ENCODE measurements at places on chromosomes 1 and 21.

DNA sequence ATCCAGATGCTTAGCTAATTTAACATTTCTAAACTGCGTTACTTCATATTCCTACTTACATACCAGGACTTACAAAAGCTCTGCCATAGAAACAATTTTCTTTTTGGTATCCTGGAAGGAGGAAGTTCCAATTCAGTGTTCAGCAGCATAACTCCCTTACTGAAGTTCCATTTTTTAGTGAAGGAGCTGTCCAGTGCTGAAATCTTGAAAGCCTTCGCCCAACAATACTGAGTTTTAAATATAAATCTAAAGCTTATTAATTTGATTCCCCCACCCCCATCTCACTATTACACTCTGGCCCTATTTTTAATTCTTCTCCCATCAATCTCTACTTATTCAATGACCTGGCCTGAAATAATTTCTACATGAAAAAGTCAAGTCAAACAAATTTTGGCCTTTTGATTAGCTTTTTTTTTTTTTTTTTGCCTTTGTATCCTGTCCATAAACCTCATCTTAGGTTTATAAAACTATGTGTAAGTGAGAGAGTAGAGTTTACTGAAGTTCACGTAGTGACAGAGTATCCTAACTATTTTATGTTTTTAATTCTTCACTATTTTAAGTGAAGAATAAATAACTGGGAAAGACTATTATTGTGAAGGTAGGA lies 323.0 kb upstream of the PLD5 start:
- no peak for DNase-seq

GRCh38 chr1:8206391-8206790 lies 111.5 kb upstream of the SLC45A1 start:
- DNase-seq, result no peak

GRCh38 chr1:74012583-74012982 lies 185.4 kb downstream of the LRRIQ3 start:
- DNase-seq, result no peak

- no peak for DNase-seq
Observed at GRCh38 chr1:232978815-232979214, 28.4 kb downstream of the NTPCR start.

DNA sequence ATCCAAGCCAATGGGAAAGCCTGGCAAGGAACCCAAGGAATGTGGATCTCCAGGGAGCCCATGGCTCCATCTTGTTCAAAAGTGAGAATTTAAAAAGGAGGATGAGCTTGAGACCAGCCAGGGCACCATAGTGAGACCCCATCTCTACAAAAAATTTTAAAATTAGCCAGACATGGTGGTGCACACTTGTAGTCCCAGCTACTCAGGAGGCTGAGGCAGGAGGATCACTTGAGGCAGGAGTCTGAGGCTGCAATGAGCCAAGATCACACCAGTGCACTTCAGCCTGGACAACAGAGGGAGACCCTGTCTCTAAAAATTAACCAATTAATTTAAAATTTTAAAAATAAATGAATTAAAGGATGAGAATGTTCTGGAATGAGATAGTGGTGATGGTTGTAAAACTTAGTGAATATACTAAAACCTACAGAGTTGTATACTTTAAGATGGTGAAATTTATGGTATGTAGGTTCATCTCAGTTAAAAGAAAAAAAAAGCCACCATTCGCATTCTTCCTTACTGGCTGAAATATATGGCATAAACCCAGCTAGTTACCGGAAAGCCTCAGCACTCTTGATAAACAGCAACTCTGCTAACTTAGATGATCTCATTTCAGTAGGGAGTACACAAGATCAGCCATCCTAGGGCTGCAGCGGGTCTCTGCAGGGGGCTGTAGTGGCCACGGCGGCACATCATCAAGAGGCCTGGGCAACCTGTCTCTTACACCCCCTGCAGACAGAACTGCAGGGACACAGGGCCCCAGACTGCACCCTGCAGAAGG lies 48.3 kb upstream of the H6PD start:
- no peak for DNase-seq

GRCh38 chr1:232218955-232219865 lies 410.7 kb downstream of the SIPA1L2 start:
- no peak for DNase-seq

- no peak for DNase-seq
Observed at GRCh38 chr1:32924881-32925344, 23.7 kb upstream of the TMEM54 start.

DNA sequence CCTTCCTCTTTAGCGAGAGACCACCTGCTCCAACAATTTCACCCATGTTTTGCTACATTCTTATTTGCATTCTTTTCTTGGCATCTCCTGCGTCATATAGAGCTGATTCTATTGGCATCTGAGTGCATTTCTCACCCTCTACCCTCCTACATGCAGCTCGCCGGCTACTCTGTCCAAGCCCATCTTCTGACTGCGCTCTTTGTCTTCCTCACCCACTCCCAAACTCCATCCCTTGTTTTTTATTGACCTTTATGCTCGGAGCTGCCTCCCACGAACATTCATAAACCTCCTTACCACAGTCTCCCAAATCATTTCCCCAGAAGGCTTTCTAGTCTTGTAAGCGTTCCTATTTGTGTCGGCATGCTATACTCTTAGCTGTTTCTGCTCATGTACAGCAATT lies 33.6 kb upstream of the FMN2 start:
- DNase-seq, result no peak

DNA sequence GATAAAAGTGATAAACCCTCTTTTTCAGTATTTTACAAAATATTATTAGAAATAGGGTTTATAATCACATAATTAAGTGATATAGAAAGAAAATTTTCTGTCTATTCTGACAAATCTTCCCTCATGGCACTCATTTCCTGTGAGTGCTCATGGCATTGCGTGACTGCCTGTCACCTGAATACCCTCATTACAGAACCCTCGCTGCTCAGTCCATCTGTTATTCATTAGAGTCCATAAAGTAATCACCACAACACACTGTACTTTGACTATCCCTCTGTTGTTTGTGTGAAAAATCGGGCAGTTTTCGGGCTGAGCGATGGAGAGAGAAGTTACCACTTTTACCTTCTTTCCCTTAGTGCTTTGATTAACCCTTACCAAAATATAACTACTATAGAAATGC lies 100.4 kb upstream of the BRINP3 start:
- no peak for DNase-seq

DNA sequence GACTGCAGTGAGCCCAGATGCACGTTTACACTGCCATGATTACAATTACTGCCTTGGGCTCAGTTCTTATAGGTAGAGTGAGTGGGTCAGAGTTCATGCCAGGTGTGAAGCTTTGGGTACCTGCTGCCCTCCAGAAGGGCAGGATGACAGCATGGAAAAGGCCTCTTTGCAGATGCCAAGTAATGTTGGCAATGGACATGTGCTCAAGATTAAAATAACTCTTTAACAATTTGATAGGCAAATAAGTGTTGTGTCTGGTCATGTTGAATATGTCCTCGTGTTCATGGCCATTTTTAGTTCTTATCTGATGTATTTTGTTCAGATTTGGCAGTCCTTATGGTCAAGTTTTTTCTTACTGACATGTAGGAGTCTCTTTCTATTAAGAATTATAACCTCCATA lies 34.8 kb downstream of the S100B start:
- no peak for DNase-seq

- DNase-seq, result no peak
Observed at GRCh38 chr1:20233394-20233793, 47.1 kb upstream of the PLA2G2C start.

- DNase-seq, result no peak
Observed at GRCh38 chr1:17013491-17014320, 2.0 kb upstream of the ATP13A2 start.

GRCh38 chr1:16174886-16175598 lies 19.2 kb upstream of the EPHA2 start:
- DNase-seq, result no peak

DNA sequence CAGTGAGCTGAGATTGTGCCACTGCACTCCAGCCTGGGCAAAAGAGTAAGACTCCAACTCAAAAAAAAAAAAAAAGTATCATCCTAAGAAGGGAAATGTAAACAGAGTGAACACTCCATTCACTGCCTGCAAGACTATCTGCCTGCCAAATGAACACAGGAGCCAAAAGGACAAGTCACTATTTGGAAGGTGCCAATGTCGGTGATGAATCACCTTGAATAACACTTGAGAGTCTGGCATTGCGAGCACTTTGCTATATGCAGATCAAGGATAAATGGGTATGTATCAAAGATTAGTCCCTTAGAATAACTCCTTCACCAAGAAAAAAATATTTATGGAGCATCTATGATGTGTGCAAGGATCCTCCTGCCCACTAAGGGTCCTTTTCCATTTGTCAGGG lies 6.6 kb downstream of the UBR4 start:
- DNase-seq, result no peak

- no peak for DNase-seq
Observed at GRCh38 chr1:60134716-60135115, 61.1 kb upstream of the C1orf87 start.
